ENCODE measurements at places on chromosomes 2 and 18.

DNA sequence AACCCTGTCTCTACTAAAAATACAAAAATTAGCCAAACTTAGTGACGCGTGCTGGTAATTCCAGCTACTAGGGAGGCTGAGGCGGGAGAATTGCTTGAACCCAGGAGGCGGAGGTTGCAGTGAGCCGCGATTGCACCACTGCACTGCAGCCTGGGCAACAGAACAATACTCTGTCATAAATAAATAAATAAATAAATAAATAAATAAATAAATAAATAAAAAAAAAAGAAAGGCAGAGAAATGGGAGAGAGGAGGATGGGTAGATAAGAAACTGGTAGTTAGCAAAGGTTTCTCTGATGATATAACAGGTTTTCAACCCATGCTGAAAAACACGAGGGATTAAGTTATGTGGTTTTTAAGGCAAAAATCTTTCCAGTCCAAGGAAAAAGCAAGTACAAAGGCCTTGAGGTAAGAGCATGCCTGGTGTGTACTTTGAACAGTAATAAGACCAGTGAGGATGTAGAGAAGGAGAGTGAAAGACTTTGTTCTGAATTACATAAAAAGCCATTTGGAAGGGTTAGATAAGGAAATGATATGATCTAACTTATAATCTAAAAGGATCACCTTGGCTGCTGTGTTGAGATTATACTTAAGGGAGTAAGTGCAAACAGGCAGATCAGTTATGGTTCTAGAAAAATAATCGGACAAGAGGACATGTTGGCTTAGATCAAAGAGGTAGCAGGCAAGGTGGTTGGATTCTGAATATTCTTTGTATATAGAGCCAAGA is 159.3 kb downstream of the PTH2R start:
- peak; percentile 5 for DNase-seq

DNA sequence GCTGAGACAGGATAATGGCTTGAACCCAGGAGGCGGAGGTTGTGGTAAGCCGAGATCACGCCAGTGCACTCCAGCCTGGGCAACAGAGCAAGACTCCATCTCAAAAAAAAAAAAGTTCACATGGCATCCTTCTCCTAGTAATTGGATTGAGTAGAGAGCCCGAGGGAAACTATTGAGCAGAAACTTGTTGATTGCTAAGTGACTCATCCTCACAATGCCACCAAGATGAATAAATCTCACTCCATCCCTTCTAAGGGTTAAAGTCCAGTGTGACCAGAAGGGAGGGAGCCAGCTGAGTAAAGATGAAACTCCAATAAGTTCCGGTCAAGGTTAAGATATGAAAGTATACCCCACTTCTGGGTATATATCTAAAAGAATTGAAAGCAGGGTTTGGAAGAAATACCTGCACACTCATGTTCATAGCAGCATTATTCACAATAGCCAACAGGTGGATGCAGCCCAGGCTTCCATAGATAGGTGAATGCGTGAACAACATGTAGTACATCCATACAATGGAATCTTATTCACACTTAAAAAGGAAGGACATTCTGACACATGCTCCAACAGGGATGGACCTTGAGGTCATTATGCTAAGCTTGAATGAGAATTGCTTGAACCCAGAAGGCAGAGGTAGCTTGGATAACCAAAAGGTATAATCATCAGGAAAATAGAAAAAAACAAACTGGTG is 13.0 kb upstream of the FHL2 start:
- no peak for DNase-seq

DNA sequence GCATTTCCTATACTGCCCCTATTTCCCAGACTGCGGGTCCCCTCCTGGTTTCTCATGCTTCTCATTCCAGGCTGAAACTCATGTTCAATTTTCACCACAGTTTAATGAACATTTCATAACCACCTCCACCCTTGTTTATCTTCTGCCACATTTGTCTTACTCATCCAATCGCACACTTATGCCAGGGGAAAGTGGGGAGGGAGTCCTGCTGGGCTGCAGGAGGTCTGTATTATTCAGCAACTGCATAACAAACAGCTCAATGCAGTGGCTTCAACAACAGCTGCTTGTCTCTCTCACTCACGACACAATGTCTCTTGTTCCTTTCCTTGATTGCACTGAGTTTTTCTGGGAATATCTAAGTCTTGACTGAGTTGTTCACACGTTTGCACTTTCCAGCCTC is 106.0 kb downstream of the ZNF519 start:
- DNase-seq = no peak

GRCh38 chr2:69605284-69605683 is 38.3 kb downstream of the AAK1 start:
- DNase-seq = no peak

DNA sequence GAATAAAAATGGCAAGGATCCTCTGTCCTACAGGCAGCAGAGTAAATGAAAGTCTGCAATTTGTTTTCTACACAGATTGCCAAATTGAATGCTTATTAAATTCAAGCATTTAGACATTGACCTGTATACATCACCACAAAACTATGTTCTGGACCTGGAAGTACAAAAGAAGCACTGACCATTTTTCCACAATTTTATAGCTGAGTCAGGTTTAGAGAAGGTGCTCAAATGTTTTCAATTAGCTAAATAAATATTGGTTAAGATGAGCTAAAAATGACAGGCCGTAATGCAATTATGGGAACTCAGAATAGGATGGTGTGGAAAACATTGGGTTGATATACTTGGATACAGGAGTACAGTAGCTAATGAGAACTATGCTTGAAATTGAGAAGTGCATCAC is 490.7 kb upstream of the MEIS1 start:
- no peak for DNase-seq

DNA sequence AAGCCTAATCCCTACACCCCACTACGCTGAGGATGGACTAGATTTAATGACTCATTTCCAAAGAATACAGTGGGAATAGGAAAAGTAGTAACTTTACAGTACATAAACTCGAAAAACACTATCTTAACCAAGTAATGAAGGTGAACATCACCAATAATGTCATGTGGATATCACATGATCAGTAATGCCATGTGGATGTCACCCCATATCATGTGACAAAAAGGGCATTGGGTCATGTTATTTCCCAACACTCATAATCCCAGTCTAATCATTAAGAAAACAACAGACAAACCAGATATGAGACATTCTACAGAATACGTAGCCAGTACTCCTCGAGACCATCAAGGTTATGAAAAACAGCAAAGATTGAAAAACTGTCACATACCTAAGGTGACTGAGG is 667.3 kb upstream of the CRIM1 start:
- DNase-seq = no peak

DNA sequence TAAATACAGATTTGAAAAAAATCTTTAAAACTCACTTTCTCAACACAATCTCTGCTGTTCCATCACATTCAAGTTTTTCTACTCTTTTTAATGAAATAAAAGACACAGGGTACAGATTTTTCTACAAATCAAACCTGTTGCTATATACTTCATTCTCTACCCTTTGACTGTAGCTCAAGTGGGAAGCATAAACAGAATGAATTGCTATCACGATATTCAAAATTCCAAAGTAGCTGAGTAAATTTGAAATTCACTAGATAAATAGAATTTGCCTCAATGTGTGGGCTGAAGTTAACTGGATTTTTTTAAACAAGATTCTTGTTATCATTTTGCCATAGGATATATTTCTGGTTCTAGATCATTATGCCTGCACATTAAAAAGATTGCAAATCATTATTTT is 185.9 kb downstream of the ZNF521 start:
- DNase-seq = no peak

GRCh38 chr2:10447895-10448575 is at the start of gene ODC1:
ODC1 (minus strand) TSS chr2:10448327; CDS start chr2:10445032, 3,295 bp downstream.
- peak; percentile 90 for DNase-seq

DNA sequence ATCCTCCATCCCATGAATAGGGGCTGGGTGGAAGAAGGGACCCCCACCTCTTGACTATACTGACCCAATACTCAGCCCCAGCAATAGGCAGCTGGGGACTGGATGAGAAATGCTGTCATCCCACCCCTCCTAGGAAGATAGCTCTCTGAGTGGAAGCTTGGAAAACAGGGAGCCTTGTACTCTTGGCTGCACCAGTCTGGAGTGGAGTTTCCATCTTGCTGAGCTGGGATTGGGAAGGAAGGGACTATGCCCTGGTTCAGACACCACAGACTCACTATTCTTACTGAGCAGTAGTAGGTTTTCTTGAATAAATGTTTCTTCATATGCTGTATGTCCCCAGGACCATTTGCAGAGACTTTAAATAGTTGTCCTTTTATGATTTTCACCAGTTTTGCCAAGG is 7.4 kb downstream of the DCAF17 start:
- DNase-seq = no peak

- no peak for DNase-seq
Observed at GRCh38 chr2:175318542-175318941, 137.0 kb upstream of the ATP5MC3 start.

DNA sequence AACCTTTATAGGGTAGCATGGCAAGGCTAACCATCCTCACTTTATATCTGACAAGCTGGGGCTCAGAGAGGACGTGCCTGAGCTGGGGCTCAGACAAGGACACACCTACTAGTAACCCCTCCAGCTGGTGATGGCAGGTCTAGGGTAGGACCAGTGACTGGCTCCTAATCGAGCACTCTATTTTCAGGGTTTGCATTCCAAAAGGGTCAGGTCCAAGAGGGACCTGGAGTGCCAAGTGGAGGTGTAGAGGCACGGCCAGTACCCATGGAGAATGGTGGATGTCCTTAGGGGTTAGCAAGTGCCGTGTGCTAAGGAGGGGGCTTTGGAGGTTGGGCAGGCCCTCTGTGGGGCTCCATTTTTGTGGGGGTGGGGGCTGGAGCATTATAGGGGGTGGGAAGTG is 1.2 kb upstream of the DES start:
- no peak for DNase-seq

DNA sequence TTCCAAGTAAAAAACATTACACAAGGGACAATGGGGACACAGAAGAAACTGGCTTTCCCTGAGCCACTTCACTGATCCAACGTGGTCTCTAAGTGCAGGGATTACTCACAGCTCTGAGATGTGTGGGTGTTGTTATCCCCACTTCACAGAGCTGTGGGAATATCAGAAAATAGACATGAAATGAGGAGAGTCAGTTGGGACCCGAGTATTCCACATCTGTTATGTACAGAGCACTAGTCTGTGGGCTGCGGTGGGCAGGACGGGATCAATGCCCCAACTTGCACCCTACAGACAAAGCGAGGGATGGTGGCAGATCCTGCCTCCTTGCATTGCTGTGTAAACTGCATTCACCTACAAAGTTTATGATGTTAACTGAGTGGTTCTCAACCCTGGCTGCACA is 11.7 kb downstream of the LAMA1 start:
- DNase-seq = no peak

- DNase-seq = no peak
Observed at GRCh38 chr2:234375176-234375880, 121.6 kb downstream of the ARL4C start.

DNA sequence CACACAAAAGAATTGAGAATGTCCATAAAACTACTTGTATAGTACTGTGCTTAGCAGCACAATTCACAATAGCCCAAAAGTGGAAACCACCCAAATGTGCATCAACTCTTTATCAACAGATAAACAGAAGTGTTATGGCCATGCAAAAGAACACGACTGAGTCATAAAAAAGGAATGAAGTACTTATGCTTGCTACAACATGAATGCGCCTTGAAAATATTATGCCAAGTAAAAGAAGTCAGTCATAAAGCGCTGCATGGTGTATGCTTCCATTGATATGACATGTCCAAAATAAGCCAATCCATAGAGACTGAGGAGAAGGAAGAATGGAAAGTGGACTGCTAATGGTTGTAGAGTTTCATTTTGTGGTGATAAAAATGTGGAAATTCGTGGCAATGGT is 12.1 kb upstream of the MAP2 start:
- no peak for DNase-seq

DNA sequence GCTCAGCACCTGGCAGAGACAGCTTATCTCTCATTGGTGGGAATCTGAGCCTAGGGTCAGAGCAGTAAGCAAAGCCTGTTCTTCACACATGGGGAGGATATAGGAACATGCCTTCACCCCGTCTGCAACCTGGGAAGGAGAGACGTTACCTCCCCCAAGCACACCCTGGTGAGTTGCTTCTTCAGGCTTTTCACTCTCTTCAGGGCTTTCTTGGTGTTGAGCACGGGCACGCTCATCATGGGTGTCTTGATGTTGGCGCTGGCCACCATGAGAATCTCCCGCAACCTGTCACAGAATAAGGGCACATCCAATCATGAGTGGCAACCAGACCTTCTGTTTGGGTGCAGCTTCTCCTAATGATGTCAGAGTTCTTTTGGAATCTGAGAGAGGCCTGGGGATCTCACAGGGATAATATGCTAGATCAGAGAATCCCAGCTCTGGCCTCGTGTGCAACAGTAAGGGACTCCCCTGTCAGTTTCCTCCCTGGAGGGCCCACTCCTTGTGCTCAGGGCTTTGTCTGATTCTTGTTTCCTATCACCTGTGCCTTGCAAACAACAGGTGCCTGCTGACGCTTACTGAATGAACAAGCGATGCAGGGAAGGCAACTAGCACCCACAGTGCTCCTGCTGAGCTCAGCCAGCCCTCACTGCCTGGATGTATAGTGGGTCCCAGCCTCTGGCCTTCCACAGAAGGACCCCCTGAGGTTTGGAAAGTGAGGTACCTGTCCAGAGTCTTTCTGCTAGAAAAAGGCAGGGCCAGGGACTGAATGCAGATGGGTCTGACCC is 66.3 kb downstream of the POLR1A start:
- DNase-seq = no peak

DNA sequence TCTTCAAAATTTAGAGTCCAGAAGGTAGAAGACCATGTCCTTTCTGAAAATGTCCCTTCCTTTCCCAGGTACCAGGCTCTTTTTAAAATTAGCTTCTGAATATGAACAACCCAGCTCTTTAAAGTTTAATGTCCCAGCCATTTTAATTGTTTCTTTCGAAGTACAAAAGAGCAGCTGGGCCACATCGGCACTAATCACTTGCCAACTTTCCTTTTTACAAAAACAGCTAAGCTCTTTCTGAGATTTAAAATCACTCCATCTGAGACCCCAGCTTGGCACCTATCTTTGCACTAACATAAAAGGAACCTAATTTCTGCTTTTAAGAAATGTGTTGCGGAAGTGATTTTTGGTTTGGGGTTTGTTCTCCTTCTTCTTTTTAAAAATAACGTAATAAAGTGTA is 2.6 kb downstream of the BOD1L2 start:
- no peak for DNase-seq

DNA sequence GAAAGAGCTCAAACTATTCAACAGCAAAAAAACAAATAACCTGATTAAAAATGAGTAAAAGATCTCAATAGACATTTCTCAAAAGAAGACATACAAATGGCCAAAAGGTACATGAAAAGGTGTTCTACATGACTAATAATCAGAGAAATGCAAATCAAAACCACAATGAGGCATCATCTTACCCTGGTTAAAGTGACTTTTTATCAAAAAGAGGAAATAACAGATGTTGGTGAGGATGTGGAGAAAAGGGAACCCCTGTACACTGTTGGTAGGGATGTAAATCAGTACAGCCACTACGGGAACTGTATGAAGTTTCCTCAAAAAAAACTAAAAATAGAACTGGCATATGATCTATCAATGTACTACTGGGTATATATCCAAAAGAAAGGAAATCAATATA is 39.8 kb upstream of the TMEM163 start:
- DNase-seq = no peak

Measured in Jurkat, Clone E6-1 (cell line).